ENCODE measurements at places on chromosomes 2 and 18.

DNA sequence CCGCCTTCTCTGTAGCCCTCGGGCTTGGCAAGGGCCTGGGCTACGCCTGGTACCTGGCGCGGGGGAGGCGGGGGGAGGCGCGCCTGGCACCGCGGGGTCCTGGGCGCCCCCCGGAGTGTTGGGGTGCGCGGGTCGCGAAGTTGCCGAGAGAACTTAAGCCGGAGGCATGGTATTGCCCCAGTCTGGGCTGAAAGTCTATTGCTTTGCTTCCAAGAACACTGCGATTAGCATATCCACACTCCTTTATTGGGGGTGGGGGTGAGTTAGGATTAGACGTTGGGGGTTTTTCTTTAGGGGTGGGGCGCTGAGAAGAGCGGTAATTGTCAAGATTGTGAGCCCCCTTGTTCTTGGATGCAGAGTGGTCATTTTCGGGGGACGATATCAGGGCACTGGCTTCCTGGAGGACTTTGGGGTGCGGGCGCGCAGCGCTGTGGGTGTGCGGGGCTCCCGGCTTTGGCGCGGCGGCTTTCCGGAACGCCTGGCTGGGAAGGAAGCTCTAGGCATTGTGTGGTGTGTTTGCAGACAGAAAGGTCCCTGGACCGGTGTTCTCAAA, 798 bp downstream of the TANC1 start:
- no peak for DNase-seq

DNA sequence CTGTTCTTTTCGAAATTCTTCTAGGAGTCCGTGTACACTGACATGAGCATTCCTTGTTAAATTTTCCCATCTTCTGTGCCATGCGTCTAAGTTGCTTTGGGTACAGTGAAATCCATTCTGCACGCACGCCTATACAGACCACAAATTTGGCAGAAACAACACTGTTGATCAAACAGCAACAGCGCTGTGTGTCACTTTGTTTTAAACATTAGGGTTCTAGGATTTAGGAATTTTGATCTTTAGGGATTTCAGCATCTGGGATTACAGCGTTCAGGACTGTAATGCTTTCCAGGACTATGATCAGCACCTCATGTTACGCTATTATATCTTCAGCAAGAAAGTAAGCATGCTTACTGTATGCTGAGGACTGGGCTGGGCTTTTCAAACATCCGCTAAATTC, 47.1 kb upstream of the FHL2 start:
- no peak for DNase-seq

DNA sequence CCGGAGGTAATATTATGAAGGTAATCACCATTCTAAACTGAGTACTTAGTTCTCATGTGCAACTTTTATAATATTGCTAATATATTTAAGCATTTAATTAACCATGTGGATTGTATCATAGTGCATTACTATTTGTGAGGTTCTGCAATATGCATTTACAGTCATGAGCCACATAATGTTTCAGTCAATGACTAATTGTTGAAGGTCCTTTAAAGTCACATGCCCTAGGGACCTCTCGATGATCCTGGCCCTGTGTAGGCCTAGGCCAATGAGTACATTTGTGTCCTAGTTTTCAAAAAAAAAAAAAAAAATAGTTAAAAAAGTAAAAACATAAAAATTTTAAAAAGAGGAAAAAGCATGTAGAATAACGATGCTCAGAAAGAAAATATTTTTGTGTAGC, 298.0 kb downstream of the DSEL start:
- no peak for DNase-seq

DNA sequence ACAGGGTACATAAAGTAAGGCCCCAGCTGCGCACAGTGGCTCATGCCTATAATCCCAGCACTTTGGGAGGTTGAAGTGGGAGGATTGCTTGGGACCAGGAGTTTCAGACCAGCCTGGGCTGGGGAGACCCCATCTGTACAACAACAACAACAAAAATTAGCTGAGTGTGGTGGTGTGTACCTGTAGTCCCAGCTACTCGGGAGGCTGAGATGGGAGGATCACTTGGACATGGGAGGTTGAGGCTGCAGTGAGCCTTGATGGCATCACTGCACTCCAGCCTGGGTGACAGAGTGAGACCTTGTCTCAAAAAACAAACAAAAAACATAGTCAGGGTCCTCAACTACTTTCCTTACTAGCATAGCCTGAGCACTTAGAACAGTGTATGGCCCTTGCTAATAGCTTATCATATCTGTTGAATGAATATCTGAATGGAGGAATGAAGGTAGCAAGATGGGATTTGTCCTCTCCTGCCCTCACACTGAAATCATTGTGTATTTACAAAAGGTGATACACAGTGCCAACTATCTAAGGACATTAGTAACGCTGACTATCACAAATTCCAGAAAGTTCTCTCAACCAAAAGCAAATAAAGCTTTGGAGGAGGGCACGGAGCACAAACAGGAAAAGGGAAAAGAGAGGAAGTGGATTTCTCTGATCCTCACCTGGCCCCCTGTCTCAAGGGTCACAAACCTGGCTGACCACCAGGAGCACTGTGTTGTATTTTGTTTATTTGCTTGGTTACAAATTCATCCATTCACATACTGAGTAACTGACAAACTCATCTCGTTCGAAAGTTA, 38.1 kb downstream of the L3MBTL4 start:
- no peak for DNase-seq

DNA sequence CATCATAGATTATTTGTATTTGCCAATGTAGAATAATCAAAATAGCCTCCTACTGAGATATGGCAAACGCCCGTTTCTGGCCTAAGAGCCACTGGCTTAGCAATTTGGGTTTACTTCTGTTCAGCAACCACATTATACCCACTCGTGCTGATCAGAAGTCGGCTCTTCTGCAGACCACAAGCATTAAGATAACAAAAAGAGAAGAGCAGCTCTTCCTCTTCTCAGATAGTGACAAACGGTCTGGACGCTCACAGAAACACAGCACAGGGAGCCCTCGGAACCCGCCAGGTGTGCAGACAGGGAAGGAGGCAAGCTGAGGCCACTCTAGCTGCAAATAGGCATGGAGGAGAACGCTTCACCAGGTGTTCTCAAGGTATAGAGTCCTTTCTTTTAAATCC, 164.0 kb downstream of the HDAC4 start:
- DNase-seq, result no peak
